ENCODE measurements at places on chromosomes 5 and 9.

DNA sequence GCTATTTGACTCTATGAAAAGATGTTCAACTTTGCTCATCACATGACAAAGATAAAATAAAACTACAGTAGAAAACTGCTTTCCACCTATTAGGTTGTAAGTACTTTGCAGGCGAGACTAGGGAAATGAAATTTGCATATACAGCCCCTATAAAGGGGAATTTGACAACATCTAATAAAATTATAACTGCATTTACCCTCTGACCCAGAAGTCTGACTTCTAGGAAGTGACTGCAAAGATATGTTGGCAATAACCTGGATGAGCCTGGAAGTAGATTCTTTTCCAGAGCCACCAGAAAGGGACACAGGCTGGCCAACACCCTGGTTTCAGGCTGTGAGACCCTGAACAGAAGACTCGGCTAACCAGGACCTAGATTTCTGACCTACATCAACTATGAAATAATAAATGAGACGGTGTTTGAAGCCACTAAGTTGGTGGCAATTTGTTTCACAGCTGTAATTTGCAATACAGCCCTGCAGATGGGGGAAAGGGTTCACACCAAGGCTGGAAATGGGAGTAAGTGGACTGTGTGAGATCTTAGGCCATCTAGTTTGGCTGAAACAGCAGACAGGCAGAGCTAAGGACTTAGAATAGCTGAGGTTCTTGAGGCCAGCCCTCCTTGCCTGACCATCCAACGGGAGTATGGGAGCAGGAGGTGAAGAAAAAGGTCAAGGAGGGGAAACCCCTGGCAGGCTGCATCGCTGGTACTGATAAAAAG, 106.6 kb downstream of the SIL1 start:
- DNase-seq, result no peak

GRCh38 chr9:27117489-27118135, 8.6 kb downstream of the TEK start:
- peak; percentile 34 for DNase-seq

- peak; percentile 56 for DNase-seq
Measured at GRCh38 chr5:14413331-14413750, 168.3 kb upstream of the OTULINL start.

DNA sequence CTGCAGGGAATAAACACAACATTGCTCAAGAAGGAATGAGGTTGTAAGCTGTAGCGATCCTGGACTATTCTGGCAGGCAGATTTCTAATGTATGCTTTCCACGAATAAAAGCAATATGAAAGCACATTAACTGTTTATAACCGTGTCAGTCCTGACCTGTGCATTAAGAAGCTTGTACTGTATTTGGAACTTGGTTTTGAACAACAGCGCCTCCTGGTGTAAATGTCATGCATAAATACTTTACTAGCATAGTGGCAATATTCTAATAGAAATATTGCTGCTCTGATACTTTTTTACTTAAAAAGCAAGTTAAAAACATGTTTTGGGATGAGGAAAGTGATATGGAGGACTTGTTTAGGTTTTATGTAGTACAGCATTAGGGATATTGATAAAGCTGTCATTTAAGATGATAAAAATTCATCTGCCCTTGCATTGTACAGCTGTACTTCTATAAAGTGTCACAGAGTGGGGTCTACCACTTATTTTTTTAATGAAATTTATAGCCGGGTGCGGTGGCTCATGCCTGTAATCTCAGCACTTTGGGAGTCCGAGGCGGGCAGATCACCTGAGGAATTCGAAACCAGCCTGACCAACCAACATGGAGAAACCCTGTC, 70.7 kb upstream of the GNE start:
- DNase-seq, result peak; percentile 67

DNA sequence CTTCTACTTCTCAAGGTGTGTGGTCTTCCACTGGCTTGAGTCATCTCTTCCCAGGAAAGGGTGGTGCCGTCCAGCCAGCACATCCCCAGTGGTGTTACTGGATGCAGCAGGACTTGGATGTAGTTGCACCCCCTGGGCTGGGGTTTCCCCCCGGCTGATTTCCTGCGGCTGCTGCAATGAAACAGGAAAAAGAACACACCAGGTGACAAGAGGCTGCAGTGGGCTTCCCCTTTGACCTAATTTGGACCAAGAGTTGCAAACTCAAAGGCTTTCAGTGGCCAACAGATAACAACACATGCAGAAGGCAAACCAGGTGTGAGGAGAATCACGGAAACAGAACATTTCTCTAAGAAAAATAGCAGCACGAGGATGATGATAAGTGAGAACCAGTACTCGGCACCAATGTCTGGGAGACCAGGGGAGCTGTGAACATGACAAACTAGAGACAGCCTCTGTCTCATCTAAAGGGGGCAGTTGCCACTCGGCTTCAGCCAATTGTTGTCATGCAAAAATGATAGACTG, 83.7 kb downstream of the PDE6A start:
- DNase-seq, result no peak
